ENCODE measurements at places on chromosomes 2 and 18.

- DNase-seq, result no peak
These were observed 123.2 kb downstream of the PTH2R start for GRCh38 chr2:208529796-208530195.

GRCh38 chr2:188364033-188364630 lies 72.5 kb downstream of the GULP1 start:
- no peak for DNase-seq

DNA sequence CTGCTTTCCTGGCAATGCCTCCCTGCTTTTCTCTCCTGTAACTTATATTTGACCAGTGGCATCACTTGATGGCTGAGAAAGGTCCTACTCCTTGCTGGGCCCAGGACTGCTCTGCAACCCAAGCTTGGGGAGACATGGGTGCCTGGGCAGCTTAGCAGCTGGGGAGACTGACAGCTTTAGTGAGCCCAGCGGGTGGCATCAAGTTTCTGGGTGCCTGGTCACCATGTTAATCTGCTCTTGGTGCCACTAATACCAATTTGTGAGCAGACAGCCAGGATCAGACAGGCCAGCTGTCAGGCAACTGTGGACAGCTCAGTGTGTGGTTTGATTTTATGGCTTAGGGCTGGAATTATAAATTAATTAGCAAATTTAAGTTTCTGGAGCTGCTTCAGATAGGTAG lies 144.8 kb upstream of the GLI2 start:
- no peak for DNase-seq

DNA sequence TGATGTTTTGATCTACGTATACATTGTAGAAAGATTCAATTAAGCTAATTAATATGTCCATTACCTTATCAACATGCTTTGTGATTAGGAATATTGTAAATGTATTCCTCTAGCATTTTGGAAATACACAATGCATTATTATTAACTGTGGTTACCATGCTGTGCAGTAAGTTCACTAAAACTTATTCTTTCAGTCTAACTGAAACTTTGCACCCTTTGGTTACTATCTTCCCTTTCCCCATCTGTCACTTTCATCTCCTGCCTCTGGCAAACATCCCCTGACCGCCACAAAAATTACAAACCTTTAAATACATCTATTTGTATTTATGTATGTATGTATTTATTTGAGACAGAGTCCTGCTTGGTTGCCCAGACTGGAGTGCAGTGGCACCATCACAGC lies 388.0 kb downstream of the NYAP2 start:
- DNase-seq, result no peak

DNA sequence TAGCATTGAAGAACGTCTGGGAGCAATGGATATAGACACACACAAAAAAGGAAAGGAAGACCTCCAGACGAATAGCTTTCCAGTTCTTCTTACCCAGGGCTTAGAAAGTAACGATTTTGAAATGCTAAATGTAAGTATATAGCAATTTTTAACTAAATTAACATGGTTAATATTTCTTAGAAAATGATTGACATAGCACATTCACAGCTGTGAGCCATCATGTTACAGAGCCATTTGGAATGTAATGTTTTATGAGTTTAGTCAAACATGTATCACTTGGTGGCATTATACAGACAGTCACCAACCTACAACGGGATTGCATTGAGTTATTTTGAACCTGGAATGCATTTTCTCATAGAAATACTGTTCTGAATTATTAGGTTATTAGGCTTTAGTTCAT lies 35.1 kb downstream of the WDR43 start:
- DNase-seq, result no peak

GRCh38 chr18:36706134-36706881 lies 122.5 kb downstream of the TPGS2 start:
- no peak for DNase-seq

GRCh38 chr18:64009305-64009704 lies 39.4 kb downstream of the SERPINB8 start:
- DNase-seq, result no peak

DNA sequence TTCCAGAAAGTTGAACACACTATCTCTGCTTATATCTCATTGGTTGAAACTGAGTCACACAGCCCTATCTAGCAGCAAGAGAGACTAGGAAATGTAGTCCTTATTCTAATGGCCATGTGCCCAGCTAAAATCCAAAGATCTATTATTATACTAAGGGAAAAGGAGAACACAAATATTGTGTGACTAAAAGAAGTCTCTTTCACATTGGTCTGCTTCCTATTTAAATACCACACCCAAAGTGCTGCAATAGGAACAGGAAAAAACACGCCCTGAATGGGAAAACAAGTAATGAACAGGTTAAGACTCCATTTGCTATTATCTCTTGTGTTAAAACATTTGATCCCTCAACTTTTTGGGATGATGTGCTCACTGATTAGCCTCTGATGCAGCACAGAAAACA lies 86.8 kb upstream of the BARD1 start:
- DNase-seq, result no peak

DNA sequence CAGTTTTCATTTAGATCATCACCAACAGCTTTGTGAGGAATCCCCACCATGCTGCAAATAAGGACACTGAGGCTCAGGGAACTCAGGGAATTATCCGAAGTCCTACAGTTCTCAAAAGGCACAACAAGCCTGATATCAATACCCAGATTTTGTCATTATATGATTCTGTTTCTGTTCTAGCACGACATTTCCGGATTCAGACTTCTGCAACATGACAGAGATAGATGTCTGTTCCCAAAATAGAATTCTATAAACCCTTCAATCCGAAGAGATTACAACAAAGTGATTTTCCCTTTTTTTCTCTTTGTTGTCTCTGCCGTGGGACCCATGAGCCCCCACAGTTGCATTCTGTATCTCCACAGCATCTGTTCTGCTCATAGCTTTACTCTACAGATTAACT lies 72.0 kb downstream of the DOCK10 start:
- DNase-seq, result no peak

- no peak for DNase-seq
These were observed 152.3 kb downstream of the TFCP2L1 start for GRCh38 chr2:121132762-121133107.

DNA sequence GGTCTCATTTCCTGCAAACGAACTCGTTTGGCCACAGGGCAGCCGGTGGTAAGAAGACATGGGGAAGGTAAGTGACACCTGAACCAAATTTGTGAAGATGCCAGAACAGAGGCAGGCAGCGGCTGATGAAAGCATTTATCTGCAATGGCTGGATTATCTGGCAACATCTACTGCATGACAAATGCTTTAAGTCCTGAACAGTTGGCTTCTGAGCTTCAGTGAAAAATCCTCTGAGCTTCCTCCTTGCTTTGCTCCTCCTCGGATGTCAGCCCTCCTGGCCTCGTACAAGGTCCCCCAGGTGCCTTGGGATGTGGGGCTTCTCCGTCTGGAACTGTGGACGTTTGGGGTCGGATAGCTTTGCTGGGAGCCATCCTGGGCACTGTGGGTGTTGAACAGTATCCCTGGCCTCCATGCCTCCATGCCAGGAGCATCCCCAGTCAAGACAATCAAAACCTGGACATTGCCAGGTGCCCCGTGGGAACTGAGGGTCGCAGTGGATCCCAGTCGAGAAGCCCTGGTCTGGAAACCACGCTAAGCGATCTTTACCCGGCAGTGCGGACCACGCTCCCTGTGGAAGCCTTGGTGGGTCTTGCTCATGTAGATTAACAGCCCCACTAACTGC lies 49.3 kb downstream of the KCNG2 start:
- DNase-seq, result no peak

- DNase-seq, result no peak
These were observed 91.5 kb downstream of the ADD2 start for GRCh38 chr2:70676301-70677035.

GRCh38 chr2:24509840-24510239 lies 18.8 kb downstream of the NCOA1 start:
- no peak for DNase-seq

- no peak for DNase-seq
These were observed 563.9 kb downstream of the TMX3 start for GRCh38 chr18:68150961-68151360.

DNA sequence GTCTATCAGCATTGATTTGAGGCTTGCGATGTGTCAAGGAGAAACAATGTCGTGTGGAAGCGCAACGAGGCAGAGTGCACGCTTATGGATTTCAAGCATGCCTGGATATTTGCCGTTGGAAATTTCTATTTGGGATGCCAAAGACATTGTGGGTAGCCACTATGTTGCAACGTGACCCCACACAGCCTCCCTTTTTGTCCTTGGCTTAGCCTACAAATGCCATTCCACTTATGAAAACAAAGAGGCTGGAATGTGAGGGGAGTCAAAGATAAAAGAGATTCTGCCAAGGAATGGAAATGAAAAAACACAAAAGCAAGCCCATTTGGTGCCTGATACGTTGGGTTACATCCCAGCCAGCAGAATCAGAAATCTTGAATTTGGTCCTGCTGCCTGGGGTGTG lies 721.2 kb downstream of the GALR1 start:
- DNase-seq, result no peak

DNA sequence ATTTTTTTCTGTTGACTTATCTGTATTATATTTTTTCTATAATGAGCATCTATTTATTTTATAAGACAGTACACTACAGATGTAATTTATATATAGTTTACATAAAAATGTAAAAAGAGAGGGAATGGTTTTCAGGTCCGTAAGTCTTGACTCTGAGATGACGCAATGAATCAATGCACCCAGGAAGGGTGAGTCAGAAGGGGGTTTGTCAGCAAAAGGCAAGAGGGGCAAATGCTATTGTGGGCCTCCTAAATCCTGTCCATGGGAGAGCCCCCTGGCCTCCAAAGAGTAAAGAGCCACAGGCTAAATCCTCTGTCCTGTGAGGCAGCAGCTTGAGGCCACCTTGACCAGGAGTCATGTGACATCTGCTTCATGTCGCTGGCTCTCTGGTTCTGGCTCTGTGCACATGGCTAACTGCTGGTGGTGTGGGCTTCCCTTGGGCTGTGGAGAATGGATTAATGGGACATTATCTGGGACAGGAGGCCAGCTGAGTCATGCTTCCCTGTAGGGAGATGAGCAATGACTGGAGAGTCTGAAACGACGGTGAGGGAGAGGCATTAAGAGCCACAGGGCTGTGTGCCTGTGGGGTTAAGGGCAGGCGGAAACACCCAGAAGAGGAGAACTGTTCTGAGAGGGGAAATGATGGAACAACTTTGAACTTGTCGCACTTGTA lies 22.8 kb upstream of the ASB18 start:
- DNase-seq, result no peak

DNA sequence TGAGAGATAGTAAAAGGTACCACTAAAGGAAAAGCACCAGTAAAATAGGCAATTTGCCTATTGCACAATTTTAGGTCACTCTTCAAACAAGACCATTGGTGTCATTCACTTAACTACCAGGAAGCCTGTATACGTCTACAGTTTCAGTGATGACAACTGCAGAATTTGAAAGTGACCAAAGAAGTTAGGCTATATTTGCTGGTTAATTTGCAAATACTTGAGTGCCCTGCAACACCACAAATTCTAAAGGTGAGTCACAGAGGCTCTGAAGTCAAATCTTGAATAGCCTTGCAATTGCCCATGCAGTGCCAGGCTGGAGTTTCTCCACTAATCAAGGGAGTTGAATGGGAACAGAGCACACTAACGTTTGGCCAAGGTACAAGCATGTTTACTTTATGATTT lies 128.7 kb upstream of the CCDC68 start:
- DNase-seq, result no peak

DNA sequence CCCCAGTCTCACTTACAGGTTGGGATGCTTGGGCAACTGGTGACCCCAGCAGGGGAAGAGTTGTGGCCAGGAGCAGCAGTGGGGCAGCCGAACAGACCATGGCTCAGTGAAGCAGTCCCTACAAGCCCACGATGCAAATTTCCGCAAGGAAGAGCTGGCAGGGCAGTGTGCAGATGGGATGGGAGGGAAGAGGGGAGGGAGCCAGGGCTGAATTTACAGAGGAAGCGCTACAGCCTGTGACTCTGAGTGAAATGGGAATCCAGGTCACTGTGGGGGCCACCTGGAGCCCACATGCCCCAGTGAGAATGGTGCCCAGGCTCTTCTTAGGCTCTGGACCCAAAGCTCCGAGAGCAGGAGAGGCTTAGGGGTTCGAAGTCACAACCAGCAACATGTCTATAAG lies 27.0 kb upstream of the SELENOI start:
- no peak for DNase-seq

DNA sequence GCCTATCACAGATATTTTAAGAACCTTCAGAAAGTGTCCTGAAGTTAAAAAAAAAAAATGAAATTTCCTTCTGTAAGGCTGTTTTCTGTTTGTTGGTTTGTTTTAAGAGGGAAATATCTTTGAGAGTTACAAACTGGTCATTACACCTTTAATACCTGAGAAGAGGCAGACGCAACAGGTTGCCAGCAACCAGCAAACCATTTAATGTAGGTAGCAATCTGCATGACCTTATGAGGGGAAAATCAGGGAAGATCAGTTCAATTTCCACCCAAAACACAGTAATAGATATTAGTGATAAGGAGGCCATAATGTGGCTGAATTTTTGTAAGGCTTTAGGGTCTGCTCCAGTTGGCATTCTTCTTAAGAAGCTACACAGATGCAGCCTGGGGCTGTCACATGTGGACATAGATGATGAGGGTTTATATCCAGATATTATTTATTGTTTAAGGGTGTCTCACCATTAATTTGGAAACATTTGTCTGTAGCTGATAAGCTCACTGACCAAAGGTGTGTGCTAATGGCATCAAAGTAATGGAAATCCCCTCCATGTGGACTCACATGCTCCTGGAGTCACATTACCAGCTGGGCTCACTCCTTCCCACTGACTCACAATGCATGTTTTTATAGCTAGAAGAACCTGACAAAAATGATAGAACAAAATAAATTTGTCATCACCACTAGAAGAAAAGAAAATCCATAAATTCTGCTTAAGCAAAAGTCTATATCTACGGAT lies 83.5 kb upstream of the DTNA start:
- no peak for DNase-seq

GRCh38 chr2:13103151-13103550 lies 386.4 kb downstream of the TRIB2 start:
- no peak for DNase-seq

DNA sequence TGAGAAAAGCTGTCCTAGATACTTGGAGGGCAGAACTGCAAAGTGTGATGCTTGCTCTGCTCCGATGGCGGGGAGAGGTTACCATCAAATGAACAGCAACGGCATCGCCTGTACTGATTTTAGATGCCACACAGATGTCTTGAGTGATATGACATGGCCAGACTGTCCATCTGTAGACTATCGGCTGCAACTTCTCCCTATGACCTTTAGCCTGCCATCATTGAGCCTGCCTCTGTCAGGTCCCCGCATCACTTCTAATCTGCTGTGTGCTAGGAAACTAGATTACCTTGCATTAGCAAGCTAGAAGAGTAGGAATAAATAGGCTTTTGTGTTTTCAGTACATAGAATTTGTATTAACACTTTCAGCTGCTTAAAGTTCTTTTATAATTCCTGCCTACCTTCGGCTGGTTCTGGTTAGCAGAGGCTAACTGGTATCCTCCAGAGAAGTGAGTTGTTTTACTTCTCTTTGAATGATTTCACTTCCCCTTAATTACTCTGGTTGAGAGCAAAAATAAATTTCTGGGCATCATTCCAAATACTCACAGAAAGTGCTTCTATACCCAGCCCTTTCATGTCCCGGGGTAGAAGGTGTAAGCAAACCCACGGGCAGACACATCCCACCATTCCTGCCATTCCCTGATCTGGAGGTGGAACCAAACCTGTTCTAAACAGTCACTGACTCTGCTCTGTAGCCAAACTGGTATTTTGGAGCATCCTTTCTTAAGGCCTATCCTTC lies 24.0 kb downstream of the GAREM2 start:
- DNase-seq, result no peak

- no peak for DNase-seq
These were observed 138.5 kb downstream of the MEP1B start for GRCh38 chr18:32328379-32328778.
